Activated CD8-positive, alpha-beta memory T cell treated with anti-CD3 and anti-CD28 coated beads for 24 hours (primary cell): ENCODE measurements at places on chromosomes 7 and 10.

GRCh38 chr7:30448461-30449189, 30.0 kb downstream of the NOD1 start:
- no peak for DNase-seq

- DNase-seq: no peak
Observed at GRCh38 chr10:123755061-123755460, 88.9 kb downstream of the GPR26 start.

- no peak for DNase-seq
Observed at GRCh38 chr10:109104806-109105205, 818.5 kb downstream of the XPNPEP1 start.

DNA sequence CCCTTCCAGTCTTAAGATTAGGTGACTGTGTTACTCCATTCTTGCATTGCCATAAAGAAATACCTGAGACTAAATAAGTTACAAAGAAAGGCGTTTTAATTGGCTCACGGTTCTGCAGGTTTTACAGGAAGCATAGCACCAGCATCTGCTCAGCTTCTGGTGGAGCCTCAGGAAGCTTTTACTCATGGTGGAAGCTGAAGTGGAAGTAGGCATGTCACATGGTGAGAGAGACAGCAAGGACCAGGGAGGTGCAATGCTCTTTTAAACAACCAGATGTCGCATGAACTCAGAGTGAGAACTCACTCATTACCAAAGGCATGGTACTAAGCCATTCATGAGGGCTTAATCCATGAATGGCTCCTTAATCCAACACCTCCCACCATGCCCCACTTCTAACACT, 34.0 kb upstream of the TMEM273 start:
- DNase-seq: no peak

DNA sequence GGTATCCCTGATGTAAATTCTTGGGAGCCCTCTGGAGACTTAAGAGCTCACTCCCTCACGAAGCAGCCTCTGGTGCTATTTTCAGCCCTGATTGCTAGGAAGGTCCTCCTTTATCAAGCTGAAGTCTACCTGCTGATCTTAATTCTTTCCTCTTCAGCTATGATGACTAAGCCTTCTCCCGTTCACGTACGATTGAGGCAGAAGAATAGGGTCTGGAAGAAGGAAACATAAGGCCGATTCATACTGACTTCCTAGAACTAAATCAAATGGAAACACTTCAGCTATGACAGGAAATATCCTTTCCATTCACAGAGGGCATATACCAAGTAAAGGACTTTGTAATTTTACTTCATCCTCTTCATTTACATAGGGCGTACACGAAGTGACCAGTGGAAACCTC, 107.0 kb downstream of the CPXM2 start:
- DNase-seq: no peak

DNA sequence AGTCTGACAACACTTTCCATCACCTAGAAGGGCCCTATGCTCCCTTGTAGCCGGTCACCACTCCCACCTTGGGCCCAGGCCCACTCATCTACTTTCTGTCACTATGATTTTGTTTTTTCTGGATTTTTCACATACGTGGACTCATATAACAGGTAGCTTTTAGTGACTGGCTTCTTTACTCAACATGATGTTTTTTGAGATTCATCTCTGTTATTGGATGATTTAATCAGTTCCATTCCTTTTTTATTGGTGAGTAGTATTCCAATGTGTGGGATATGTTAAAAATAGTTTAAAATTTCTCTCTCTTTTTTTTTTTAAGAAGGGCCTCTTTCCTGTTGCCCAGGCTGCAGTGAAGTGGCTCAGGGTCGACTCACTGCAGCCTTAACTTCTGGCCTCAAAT, 9.3 kb downstream of the PALD1 start:
- no peak for DNase-seq

- no peak for DNase-seq
Observed at GRCh38 chr7:12653518-12653917, 33.9 kb upstream of the ARL4A start.

DNA sequence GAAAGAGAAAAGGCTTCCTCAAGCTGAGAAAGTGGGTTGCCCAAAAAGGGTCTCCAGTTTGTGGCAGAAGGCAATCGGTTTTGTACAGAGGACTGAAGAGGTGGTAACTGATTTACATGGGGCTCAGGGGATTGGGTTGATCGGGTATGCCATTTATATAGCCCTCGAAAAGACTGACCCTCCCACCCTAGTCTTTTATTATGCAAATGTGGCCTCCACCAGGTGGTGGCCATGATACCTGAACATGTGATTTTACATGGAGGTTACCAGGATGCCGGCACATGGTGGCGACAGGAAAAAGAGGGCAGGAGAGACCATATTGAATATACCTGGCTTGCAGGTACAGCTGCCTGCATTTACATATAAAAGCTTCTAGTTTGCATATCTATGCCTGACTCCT, 36.7 kb downstream of the ATE1 start:
- DNase-seq: no peak

DNA sequence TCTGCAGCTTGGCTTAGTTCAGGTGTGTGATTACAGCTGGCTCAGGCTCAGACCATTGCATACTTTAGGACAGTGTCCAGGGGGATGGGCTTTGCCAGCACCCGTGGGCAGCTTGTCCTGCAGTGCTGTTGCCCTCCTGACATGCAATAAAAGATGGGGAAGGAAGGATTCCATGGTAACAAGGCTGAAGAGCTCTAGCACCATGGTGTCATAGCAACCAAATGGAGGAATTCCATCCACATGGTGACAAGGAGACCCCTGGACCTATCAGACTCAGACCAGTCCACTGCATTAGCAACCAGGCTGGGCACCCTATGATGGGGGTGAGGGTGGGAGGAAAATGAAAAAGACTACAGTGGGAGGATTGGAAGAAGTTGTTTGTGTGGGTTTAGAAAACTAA, 49.9 kb downstream of the SORCS3 start:
- no peak for DNase-seq

- no peak for DNase-seq
Observed at GRCh38 chr7:106659166-106659962, 1.6 kb downstream of the CCDC71L start.

GRCh38 chr10:15472431-15473395, 101.6 kb upstream of the FAM171A1 start:
- DNase-seq: no peak

GRCh38 chr7:139232904-139233303, 1.9 kb downstream of the UBN2 start:
- no peak for DNase-seq

DNA sequence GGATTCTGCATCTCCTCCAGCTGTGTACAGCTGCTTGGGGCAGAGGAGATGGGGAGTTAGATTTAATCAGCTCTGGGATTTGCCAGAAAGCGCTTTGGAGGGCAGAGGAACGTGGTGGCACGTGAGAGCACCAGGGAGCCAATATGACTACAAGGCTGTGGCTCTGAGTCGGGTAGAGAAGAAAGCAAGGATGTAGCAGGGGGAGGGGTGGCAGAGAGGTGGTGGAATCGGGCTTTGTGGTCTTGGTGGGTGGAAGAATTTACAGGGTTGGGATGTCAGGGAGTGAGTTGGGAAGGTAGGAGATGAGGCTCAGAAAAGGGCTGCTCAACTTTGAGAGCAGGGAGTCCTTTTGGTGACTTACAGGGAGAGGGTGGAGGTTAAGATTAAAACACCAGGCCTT, 113.6 kb downstream of the CCNY start:
- DNase-seq: no peak

DNA sequence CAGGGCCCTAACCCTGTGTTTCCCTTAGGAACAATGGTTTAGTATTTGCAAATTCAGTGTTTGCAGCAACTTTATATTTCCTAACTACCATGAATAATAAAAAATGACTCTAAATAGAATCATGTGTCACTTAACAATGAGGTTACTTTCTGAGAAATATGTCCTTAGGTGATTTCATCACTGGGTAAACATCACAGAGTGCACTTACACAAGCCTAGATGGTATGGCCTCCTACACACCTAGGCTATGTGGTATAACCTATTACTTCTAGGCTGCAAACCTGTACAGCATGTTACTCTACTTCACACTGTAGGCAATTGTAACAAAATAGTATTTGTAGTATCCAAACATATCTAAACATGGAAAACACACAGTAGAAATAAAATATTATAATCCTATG, 1174.6 kb upstream of the LRRTM3 start:
- DNase-seq: no peak

- DNase-seq: no peak
Observed at GRCh38 chr10:78550090-78550489, 516.4 kb downstream of the RPS24 start.

- DNase-seq: no peak
Observed at GRCh38 chr10:126380352-126381076, 7.8 kb downstream of the ADAM12 start.

DNA sequence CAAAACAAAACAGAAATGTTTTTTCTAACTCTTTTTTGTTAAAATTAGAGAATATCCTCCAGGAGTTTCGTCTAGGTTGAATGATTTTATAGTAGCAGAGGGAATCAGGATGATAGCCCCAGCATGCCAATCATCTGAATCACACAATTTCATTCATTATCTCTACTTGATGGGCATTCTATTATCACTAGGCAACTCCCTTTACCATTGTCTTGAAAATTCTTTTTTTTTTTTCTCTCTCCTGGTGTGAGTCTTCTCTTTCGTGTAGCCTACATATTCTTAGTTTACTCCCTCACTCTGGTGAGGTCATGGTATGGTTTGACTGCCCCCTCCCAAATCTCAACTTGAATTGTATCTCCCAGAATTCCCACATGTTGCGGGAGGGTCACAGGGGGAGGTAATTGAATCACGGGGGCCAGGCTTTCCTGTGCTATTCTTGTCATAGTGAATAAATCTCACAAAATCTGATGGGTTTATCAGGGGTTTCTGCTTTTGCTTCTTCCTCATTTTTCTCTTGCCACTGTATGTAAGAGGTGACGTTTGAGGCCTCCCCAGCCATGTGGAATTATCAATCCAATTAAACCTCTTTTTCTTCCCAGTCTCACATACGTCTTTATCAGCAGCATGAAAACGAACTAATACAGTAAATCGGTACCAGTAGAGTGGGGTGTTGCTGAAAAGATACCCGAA, 105.0 kb downstream of the OTUD1 start:
- no peak for DNase-seq

DNA sequence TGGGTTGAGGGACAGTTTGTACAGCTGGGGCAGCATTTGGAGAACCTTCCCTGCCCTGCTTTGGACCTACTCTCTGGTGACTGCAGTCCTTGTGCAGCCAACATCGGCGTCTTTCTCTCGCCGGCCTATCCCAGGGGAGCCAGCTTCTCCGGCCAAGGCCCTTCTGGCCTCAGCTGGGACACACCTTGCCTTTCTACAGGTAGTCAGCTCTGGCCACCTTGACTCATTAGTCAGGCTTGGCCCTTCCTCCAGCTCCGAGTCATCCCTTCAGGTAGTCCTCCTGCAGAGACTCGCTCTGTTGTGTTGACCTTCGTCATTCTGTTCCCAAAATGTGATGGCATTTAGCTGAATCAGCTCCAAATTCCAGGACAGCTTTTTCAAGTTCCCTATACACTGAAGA, 145.0 kb upstream of the CHST15 start:
- DNase-seq: no peak

DNA sequence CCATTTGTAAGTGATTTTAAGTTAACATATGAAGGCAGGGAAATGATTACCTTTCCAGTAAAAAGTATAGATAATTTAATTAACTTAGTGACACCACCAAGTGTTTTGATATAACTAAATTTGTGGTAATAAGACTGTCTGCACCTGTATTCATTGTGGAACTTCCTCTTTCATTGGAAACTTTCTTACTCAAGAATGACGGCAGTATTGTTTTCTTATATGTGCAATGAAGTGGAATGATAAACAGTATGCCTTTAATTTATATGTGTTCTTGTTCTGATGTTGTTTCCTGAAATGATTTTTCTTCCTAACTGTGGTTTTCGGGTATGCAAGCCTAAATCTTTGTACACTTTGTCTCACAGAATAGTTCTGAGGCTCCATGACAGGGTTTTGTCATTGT, 46.4 kb downstream of the CASD1 start:
- no peak for DNase-seq

DNA sequence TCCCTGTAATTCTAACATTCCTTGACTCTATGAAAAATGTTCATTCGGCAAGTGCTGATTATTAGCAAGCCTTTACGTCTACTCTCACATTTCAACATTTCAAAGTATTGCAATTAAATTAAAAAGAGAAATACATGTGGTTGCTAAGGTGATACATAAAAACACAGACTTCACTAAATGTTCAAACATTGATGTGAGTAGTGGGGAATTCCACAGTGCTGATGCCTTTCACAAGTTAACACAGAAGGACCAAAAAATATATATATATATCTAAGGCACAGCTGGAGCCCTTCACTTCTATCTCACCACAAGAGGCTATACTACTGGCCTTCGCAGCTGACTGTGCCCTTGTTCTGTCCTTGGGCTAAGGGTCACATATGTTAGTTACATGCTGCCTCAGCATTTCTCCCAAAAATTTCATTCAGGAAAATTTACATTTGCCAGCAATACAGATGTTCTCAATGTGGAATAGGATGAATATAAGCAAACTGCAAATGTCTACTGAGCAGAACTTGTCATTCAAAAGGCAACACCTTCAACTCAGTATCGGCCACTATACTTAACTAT, 13.9 kb downstream of the CTTNBP2 start:
- DNase-seq: no peak

- DNase-seq: no peak
Observed at GRCh38 chr7:135976312-135977006, 700 bp downstream of the MTPN start.
